ENCODE measurements at places on chromosomes 13 and 19.

DNA sequence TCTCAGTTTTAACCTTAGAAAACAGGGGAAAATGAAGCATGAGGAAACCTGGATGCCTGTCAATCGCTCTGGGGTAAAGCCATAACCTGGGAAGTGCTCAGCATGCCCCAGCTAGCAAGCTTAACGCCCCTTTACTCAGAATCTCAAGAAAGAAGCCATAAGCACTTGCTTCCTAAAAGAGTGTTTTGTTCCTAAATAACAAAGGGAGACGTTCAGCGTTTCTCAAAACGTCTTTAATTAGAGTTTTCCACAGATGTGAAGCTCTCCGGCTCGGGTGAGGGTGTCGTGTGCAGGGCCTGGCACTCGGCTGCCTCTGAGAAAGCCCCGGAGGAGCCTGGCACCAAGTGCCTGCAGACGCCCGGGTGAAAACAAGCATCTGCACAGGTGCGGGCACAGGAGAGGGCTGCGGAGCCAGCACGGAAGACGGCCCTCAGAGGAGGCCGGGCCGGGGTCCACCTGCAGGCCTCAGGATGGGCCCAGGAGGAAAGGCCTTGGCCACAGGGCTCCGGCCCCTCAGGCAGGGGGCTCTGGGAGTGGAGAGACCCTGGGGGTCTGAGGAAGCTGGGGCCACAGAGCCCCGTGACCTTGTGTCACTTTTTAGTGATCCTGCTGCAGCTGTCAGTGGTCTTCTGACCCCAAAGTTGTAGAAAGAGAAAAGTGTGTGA lies 6.2 kb downstream of the GAS6 start:
- no peak for DNase-seq

DNA sequence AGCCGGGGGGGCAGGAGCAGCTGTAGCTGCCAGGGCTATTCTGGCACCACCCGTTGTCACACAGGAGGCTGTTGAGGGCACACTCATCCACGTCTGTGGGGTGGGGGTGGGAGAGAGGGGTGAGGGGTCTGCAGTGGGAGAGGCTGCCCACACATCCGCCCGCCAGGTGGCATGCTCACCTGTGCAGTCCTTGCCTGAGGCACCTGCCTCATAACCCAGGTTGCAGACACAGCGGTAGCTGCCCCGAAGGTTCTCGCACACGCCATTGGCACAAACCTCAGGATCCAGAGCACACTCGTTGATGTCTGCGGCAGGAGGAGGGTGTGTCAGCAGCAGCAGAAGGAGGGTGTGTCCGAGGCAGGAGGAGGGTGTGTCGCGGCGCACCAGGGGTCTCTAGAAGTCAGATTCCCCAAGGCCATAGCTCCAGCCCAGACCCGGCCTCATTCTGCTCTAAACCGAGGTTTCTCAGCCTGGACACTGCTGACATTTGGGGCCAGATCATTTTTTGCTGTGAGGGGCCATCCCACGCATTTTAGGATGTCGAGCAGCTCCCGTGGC lies 20.3 kb downstream of the FBN3 start:
- DNase-seq: no peak

GRCh38 chr19:42794765-42795164 lies 29.3 kb upstream of the PSG8 start:
- DNase-seq: no peak

DNA sequence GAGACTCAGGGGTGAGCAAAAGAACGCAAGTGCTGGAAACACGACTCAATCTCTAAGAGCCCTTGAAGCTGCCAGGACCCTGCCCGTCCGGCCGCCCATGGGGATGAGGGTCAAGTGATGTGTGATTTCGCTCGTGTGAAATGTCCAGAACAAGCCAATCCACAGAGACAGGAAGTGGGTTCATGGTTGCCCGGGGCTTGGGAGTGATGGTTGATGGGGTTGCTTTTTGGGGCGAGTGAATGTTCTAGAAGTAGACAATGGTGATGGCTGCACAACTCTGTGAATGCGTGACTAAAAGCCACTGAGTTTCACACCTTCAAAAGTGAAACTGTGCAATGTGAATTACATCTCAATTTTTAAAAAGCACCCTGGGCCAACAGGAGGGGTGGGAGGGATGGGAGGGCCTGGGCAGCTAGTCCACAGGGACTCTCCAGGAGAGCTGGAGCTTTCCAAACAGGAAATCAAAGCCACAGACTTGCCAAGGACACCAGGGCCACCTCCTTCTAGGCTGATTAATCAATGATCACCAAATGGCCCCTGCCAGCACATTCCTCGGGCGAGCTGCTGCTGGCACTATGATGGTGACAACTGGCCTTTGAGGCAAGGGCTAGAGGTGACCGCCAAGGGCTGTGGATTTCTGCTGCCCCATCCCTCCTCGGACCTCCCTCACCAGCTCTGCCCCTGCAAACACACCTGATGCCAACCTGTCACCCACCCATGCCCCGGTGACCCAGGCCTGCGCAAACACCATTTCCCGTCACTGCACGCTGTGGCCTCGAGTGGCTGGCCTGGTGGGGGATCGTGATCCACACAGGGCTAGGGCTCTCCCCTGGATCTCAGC lies 14.0 kb downstream of the DPP9 start:
- no peak for DNase-seq

DNA sequence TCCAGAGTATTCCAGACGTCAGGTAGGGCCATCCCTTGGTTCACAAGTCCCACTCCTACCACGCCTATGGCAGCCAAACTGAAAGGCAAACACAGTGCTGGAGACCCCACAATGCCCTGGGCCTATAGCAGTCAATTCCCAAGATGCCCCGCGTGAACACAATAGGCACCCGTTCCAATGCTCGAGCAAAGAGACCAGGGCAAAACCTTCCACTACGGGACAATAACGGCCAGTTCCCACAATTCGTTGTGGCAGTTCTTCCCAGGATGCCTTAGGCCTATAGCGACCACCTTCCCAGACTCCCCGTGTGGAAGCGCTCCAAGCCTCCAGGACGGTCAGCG lies 538 bp downstream of the ZNF428 start:
- no peak for DNase-seq

- peak; percentile 87 for DNase-seq
These were observed 2.5 kb upstream of the LHB start for GRCh38 chr19:49019242-49019932.

- no peak for DNase-seq
These were observed 8.6 kb upstream of the CSNK1G2 start for GRCh38 chr19:1932395-1932794.

DNA sequence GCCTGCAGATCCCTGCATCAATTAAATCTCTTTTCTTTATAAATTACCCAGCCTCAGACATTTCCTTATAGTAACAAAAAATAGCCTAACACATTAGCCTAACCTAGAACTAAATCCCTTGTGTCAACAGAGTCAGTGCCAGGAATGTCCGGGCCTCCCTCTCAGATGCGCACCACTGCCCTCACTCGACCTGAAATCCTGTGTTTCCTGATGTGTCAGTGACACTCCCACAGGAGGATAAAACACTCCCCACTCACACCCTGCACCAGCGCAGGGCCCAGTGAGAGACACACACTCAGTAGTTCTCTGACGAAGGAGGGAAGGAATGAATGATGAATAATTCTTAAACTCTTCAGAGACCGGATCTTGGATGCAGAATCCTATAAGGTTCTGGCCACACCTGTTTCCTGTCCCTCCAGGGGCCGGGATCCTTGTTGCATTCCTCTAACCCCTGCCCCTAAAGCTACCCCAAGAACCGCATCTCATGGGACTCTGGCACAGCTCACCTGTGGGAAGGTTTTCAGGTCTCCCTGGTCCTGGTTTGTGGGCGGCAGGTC lies 3.1 kb downstream of the CEACAM3 start:
- DNase-seq: peak; percentile 64

DNA sequence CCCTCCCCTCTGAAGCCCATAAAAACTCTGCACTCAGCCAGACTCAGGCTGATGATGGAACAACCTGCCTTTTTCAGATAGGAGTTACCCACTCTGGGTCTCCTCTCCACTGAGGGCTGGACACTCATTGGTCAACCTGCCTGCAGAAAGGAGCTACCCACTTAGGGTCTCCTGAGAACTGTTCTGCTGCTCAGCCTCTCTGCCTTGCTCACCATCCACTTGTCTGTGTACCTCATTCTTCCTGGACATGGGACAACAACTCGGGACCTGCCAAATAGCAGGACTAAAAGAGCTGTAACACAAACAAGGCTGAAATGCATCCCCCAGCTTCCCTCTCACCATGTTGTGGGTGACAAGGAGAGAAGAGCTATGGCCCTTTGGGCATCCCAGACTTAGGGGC lies 18.4 kb upstream of the RCBTB2 start:
- no peak for DNase-seq

GRCh38 chr13:108924134-108924533 lies 294.7 kb downstream of the MYO16 start:
- no peak for DNase-seq

DNA sequence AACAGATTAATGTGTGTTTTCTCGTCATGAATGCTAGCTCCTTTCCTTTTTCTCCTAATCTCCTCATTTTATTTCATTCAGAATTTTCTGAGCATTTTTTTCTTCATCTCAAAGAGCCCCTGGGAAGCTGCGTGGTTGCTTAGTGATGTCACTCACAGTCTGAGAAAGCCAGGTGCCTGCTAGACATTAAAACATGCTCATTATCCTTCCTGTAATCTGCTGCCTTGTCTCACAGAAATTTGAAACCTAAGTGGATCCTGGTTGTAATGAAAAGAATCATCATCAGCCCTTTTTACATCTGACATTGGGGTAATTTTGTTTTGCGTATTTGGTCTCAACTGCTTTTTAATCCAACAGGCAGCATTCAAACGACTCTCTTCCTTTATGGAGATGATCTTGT lies 108.2 kb upstream of the RNF113B start:
- DNase-seq: no peak

DNA sequence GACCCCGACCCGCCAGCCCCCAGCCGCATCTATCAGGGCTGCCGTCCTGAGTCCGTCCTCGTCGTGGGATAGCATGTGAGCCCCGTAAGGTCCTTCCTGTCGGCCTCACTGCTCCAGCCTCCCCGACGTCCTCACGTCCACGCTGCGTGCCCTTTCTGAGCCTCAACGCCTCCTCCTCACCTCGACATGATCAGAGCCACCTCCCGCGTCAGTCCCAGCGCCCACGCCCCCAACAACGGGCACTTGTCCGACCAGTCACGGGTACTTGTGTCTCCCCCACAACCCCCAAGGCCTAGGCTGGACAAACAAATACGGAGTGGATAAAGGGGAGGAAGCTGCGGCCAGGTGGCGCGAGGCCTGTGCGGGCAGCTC lies 665 bp downstream of the ZNF497 start:
- DNase-seq: no peak

- no peak for DNase-seq
These were observed 15.5 kb upstream of the KCNN1 start for GRCh38 chr19:17951157-17951989.

DNA sequence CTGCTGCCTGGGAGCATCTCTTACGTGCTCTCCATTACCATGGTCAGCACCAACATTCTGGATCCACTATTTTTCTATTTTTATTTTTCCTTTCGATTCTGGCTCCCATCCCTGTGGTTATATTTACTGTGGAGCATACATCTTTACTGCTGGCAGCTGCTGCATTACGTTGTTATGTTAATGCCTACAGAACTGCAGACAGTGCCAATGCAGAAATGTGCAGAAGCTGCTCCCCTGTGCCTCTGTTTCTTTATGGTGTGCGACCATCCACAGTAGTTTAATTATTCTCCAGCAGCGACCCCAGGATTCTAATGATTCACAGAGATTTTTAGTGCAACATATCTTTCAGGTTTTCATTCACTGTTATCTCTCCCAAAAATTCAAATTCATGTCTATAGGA lies 911.7 kb upstream of the SLITRK6 start:
- no peak for DNase-seq

DNA sequence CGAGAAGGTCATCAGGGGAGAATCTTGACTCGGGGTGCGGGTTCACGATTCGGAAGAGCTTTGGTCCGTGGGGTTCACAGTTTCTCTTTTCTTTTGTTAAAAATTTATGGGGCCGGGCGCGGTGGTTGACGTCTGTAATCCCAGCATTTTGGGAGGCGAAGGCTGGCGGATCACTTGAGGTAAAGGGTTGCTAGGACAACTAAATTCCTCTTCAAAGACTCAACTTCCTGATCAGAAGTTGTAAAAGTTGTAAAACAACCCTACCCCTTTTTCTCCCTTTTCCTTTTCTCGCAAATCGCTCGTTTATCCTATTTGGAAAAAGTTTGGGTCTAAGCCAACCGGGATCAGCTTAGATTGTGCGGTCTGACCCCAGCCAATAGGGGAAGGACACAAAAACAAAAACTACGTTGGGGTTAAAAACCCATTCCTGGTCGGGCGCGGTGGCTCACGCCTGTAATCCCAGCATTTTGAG lies 673 bp downstream of the ZNF486 start:
- no peak for DNase-seq

All from HT-29 (cell line).